ENCODE measurements at places on chromosomes 7 and 10.

DNA sequence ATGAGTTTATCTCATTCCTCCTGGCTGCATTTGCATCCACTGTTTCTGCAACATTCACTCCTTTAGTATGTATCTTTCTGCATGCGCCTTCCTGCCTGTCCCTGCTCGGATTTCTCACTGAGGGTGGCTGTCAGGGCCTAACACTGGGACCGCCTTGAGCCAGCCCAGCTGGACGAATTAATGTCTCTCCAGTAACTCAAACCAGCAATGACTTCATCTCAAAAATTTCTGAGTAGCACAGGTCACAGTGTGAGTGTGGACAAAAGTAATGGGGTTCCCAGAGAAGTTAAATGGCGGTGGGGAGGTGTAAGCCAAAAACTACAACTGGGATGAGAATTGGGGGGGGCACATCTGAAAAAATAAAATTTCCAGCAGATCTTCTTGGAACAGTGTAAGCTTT lies 444.0 kb upstream of the MGMT start:
- no peak for DNase-seq

DNA sequence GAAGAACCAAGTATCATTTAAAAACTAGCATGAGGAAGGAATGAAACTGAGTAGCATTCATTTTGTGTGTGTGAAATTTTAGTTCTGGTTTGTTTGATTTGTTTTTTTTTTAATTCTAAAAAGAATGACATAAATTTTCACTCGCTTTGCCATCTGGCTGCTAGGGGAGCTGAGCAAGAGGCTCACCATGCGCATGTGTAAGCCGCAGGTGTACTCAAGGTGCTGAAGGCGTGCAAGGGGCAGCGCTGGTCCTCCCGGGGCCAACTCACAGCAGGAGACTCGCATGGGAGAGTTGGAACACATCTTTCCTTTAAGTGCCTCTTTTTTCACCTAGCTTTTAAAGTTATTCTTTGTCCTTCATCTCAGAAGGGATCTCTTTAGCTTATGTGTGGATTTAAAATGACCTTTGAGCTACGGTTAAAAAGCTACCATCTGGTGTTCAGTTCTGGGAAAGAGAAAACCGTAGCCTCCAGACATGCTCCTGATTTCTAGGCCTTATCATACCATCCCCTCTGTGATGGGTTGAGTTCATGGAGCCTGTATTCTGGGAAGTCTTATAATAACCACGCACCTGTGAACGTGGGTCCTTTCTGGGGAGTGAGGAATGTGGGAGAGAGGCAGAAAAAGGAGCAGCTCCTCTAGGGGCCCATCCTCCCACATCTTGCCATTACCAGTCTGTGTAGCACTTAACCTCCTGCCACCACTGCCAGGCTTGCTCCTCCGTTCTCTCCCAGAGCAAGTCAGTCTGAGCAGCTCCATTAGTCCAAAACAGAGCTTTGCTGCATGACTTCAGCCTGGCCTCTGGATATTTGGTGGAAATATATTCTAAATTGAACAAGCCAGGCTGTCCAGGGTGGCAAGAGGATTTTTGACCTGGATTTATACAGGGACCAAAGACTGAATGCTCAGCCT lies 61.9 kb downstream of the KLHDC10 start:
- DNase-seq, result no peak

- no peak for DNase-seq
These were observed 33.2 kb upstream of the ZNF716 start for GRCh38 chr7:57416601-57417358.

DNA sequence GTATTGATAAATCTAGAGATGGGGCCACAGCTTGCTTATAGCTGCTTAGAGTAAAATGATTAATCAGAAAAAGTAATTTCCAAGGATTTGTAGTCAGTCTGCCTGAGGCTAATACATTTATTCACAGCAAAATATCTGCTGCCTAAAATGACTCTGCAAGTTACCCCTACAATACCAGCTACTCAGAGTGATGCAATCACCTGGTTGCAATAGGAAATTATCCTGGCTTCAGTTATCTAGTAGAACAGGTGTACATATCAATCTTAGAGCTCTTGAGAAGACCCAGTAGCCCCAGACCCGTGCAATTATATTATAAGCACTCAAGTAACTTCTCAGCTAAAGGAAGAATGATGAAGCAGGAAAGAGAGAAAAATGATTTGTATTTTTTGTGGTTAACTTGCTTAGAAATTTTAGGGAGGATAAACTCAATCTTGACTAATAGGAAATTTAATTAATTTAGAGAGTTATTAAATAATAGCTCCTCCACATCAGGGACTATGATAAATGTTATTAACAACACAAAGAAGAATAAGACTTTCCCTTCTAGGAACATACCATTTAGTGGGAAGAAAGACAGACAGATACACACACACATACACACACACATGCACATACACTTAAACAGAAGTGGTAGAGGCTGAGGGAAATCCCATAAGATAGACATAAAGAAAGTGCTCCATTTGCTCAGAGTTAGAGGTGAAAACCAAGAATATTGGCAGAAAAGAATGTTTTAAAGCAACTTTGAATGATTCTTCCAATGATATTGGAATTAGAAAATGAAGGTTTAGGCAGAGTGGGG lies 140.4 kb upstream of the PRSS1 start:
- no peak for DNase-seq
